ENCODE measurements at places on chromosomes 5 and 9. TPM values are rescaled to one million over a fixed set of nuclear protein-coding genes. Genes with fewer than 3 reads are reported as not detected.

WDR38 gene
- not detected for total RNA-seq

CDKN2AIPNL gene
- 28.5 TPM for total RNA-seq

RASEF gene
- 11.6 TPM for total RNA-seq

F12 gene
- total RNA-seq: 12.9 TPM

GHR gene
- total RNA-seq: 0.17 TPM

FOXI1 gene
- total RNA-seq: not detected

SLC27A6 gene
- total RNA-seq: not detected

EFNA5 gene
- 28.1 TPM for total RNA-seq

NELFB gene
- total RNA-seq: 47.7 TPM

SUB1 gene
- total RNA-seq: 418 TPM

WNT8A gene
- not detected for total RNA-seq

ADAMTS2 gene
- 0.29 TPM for total RNA-seq

IFNA21 gene
- total RNA-seq: not detected

CDK7 gene
- 48.2 TPM for total RNA-seq

DBH gene
- not detected for total RNA-seq

Measured in epithelial cell of proximal tubule (primary cell).